Large intestine (tissue), 12 donors: ENCODE measurements at places on chromosomes 16 and 17.
A peak's percentile ranks its signal among the peaks of the same experiment; 100 is the strongest.

DNA sequence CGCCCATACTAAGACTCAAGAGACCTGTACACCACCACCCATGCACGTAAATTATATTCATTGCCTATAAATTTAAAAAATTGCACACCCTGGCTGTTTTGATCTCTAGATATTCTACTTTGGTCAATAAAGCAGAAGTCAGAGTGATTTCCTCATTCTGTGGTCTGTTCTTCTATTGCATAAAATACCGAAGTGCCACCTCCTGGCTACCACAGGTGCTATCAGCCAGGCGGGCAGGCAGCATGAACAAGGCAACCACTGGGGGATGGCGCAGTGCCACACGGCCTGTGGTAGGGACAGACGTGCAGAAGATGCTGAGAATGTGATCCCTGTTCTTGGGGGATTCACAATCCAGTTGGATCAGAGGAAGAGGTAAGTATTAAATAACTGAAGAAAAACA lies 122.3 kb downstream of the CDK5R1 start:
- DNase-seq = no peak

DNA sequence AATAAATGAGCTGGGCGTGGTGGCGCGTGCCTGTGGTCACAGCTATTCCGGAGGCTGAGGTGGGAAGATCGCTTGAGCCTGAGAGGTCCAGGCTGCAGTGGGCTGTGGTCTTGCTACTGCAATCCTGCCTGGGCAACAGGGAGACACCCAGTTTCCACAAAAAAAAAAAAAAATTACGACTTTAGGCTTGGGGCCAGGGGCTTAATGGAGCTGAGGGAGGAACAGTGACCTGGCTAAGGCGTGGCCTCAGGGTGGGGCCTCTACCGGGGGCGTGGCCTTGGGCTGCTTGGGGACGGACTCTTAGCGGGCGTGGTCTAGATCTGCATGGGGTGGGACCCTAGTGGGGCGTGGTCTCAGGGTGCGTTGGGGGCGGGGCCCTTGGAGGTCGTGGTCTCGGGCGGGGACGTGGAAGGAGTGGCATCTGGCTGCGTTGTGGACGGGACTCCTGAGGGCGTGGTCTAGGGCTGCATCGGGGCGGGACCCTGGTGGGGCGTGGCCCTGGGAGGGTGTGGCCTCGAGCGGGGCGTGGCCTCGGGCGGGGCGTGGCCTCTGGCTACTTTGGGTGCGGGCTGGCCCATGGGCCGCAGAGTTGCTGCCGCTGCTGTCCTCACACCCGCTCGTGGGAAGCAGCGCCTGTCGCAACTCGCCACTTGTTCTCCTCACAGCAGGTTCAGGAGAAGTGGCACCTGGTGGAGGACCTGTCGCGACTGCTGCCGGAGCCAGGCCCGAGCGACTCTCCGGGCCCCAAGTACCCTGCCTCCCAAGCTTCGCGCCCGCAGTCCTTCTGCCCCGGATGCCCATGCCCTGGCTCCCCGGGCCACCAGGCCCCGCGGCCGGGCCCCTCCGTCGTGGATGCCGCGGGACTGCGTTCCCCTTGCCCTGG lies 5.8 kb upstream of the C17orf99 start:
- DNase-seq = peak; percentile 98

DNA sequence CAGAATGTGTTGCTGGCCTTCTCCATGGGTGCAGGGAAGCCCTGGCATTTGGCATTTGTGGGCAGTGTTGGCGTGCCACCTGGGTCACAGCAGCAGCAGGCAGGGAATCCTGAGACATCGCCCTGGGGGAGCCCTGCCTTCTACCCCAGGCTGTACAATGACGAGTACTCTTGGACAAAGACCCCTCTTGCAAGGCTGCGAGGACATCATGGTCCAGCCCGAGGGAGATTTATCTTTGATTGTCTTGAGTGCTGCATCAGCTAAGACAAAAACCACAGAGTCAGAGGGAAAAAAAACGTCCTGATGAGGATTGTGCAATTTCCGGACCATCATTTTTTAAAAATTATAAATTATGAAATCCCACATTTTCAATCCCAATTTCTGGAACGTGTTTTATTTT lies 3.7 kb downstream of the CRISPLD2 start:
- DNase-seq = no peak

DNA sequence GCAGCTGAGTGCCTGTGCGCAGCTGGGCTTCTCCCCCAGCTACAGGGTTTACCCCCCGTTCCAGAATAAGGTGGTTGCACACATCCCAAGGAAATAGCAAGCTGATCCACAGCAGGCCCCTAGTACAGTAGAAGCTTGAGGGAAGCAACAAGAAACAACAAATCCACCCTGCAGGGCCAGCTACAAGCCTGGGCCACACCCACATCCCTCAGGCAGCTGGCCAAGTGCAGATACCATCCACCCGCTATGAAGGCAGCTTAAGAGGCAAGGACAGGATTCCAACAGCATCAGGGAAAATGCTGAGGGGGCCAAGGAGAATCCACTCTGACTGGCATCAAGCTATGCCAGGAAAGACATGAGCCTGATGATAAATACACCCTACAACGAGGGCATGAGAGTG lies 66.9 kb upstream of the RCVRN start:
- no peak for DNase-seq

DNA sequence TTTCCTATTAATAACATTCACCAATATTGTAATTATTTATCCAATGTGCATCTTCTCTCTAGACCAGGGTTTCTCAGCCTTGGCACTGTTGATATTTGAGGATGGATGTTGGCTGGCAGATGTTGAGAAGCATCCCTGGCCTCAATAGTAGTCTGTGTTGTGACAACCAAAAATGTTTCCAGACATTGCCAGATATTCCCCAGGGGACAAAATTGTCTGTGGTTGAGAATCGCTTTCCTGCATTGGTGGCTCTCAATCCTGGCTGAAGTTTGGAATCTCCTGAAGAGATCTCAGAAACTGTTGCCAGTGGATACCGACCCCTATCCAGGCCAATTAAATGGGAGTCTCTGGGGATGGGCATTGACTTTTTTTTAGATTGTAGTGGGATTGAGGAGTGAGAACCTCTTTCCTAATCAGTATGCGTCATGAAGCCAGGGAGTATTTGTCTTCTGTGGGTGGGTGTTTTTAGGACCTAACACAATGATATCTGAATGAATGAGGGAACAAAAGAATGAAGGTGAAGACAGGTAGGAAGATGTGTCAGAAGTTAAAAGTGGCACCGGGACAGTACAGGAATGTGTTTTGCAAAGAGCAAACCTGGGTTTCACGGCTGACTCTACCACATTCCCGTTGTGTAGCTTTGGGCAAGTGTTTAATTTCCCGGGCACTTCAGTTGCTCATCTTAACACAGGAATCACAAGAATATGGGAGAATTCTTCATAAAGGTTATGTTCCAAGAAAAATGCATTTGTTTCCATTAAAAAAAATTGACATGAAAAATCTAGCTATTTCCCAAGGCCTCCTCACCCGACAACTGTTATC lies 24.3 kb downstream of the HSD17B2 start:
- DNase-seq = no peak

GRCh38 chr16:55052741-55053415 lies 122.2 kb downstream of the IRX5 start:
- no peak for DNase-seq

GRCh38 chr16:10824111-10824893 lies 5.7 kb upstream of the TVP23A start:
- DNase-seq = no peak

DNA sequence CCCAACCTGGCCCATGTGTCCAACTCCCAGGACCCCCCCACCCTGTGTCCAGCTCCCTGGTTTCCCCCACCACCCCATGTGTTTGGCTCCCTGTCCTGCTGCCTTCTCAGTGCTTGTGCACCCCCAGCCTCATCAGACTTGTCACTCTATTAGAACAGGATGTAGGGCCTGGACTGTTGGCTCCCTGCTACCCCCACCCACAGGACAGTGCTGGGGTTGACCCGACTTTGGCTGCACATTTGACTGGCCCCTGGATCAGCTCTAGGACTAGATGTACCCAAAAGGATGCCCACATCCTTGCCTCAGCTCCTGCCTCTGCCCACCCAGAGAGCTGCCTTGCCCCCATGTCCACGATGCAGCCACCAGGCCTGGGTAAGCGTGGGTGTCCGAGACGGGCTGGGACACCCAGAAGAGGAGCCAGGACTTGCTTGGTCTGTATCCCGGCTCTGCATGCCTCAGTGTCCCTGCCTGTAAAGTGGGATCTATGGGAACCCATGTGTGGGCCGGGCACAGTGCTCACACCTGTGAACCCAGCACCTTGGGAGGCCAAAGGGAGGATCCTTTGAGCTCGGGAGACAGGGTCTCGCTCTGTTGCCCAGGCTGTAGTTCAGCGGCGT lies 1.5 kb upstream of the CCDC57 start:
- DNase-seq = no peak
